Effector memory CD4-positive, alpha-beta T cell (primary cell): ENCODE measurements at places on chromosomes 1 and 21.

- DNase-seq: no peak
Observed at GRCh38 chr1:37628026-37628556, 6.6 kb downstream of the RSPO1 start.

- DNase-seq: peak; percentile 53
Observed at GRCh38 chr1:17419626-17420328, 19.7 kb downstream of the RCC2 start.

DNA sequence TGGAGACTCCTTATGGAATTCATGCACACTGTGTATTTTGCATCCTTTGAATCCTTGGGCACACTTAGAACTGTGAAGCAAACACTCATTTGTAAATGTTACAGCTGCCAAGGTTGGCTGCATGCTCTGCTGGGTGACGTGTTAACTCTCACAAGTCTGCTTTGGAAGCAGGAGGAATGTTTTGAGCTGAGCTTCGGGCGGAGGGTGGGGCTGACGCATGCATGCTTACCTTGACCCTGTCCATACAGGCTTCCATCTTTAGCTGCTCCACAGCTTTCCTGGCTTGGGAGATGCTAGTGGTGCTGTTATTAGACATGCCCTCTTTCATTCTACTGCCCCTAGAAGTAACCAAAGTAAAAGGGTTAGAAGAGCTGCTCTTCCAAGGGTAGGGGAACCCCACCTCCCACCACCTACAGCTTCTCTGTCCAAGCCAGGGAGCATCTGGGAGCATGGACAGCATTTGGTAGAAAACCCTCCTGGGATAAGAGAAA lies 66.0 kb downstream of the GNG4 start:
- DNase-seq: no peak

DNA sequence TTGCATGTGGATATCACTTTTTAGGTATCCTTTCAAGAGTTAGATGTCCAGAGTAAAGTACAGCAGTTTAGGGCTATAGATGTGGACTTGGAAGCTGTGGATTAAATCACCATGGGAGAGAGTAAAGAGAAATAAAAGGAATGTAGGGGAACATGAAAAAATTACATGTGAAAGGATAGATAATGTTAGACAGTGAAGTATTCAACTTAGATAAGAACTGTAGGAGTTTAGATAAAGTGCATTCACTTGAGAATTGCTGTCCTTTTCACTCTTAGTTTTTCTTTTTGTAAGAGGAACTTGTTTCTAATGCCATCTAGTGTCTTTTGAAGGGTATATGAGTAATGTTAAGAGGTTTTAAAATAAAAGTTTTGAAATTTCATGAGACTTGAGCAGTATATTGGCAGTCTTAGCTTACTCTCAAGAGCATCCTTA lies 40.1 kb downstream of the MAST2 start:
- no peak for DNase-seq

DNA sequence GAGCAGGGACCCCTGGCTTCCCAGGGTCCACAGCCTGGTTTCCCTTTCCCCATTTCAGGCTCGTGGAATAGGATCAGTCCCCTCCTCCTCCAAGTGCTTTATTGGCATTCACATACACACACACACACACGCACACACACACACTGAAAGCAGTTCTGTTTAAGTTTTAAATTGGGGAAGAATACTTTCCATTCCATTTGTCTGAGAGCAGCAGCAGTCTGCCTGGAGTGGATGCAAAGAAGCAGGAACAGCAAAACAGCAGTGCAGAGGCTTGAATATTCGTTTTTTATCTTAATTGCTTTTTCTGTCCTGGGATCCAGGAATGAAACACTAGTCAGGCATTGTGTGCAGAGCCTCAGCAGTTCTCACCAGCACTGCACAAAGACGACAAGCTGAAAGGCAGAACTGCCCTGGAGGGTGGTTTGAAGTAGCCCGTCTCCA lies 7.1 kb downstream of the CYB561D1 start:
- DNase-seq: no peak

- DNase-seq: no peak
Observed at GRCh38 chr1:157115429-157115838, 15.8 kb upstream of the ETV3L start.

- no peak for DNase-seq
Observed at GRCh38 chr1:58818075-58818474, 34.2 kb upstream of the JUN start.

DNA sequence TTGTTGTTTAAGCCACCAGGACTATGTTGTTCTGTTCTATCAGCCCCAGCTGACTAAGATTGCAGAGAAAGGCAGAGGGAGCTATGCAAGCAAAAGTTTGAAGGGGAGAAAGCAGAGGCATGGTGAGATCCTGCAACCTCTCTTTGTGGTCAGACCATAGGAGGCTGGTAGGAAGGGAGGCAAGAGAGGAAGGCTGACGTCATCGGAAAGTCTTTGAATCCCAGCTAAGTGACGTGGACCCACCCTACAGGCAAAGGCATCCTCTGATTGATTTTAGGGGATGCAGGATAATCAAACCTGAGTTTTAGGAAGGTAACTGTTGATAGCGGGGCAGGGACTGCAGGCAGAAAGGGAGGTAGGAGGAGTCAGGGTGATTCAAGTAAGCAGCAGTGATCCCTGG lies 23.3 kb upstream of the TNNI1 start:
- DNase-seq: no peak

DNA sequence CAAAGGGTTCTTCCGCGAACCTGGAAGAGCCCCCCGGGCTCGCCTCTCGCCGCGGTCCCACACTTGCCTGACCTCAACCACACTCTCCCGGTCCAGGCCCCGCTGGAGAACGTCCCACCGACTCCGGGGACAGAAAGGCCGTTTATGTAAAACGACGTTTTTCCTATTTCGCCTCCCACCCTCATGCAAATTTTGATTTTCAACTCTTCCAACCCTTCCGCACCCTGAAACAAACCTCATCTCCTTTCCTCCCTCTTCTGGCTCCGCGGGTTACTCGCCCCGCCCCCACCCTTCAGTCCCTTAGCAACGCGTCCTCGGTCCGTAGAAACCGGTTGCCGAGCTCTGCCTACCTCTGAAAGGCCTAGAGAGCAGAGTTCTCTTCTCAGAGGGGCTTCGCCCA lies at the start of gene C1orf141:
TSS of gene C1orf141 (minus strand) at position 276 of the 400 bp plus-strand sequence. CDS start 7,730 bp downstream, outside the sequence.
- no peak for DNase-seq

DNA sequence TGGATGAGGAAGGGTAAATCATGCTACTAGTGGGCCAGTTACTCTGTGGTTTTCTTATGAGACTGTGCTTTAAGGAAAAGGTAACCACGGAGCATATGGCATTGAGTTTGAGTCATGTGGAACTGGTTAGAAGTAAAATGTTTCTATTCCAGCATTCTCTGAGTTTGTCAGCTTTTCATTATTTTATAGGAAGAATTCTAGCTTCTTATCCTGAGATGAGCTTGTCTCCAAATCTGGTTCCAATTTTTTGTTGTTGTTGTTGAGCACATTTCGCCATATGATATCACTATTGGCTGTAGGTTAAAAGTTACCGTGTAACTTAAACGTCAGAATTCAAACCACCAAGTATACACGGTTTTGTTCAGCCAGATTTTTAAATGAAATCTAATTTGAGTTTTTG lies 69.9 kb downstream of the ATF6 start:
- DNase-seq: no peak

GRCh38 chr1:37479255-37480124 lies 5.1 kb downstream of the ZC3H12A start:
- peak; percentile 88 for DNase-seq

DNA sequence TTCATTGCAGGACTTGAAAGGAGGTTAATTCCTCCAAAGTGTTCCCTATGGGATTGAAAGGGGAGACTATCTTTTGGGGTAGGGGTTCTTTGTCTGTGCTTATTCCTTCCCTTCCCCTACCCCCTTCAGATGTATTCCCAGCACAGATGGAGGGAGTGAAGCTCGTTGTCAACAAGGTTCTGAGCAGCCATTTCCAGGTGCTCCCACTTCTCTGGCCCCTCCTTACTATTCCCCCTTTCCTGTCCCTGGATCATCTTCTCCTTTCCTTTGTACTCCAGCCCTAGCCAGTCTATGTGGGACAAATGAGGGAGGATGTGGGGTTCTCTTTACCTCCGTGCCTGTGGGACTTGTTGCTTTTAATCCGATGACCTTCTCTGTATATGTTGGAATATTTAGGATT lies 899 bp downstream of the TOMM40L start:
- no peak for DNase-seq

DNA sequence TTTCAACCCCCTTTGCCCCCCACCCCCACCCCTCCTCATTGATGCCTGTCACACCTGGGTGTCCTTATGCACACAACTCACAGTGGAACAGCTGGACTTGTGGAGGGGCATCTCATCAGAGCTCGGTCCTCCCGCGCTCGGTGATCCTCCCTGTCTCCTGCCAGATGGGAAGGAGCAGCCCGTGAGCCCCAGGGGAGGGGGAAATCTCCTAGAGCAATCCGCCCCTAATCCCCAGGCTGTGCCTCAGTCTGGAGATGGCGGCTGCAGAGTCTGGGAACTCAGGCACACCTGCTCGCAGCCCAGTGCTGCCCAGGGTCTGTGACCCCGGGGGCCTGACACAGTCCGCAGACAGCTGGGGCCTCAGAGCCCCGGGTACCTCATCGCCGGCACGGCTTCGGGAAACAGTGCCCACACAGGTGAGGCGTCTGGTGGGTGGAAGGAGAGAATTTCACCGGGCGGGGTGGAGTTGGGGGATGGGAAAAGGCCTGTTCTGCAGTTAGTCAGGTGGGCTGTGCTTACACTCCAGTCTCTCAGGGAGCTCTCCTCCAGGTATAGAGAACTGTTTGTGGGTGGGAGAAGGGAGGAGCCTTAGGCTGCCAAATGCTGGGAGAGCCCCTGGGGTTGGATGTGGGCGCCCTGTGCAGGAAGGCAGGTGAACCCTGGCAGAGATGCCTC lies 29.3 kb downstream of the TMCC2 start:
- DNase-seq: no peak

GRCh38 chr1:159067699-159068621 lies 8.6 kb downstream of the AIM2 start:
- DNase-seq: no peak

- DNase-seq: no peak
Observed at GRCh38 chr1:67735806-67736627, 51.0 kb downstream of the GADD45A start.

DNA sequence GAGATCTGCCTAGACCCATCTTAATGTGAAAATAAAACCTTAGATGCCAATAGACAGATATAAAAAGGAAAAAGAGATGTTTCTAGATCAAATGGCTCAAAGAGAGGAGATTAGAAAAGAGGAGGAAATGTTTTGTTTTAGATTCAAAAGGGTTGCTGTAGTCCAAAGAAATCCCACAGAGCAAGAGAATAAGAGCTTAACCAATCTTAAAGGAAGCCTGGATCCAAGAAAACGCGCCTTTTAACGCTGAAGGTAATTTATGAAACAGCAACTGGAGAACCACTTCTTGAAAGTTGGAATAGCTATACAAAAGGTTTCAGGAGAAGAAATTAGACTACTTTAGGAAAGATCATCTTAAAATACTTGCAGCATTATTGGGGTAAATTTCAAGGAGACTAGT lies 298.8 kb downstream of the BRINP2 start:
- DNase-seq: no peak

DNA sequence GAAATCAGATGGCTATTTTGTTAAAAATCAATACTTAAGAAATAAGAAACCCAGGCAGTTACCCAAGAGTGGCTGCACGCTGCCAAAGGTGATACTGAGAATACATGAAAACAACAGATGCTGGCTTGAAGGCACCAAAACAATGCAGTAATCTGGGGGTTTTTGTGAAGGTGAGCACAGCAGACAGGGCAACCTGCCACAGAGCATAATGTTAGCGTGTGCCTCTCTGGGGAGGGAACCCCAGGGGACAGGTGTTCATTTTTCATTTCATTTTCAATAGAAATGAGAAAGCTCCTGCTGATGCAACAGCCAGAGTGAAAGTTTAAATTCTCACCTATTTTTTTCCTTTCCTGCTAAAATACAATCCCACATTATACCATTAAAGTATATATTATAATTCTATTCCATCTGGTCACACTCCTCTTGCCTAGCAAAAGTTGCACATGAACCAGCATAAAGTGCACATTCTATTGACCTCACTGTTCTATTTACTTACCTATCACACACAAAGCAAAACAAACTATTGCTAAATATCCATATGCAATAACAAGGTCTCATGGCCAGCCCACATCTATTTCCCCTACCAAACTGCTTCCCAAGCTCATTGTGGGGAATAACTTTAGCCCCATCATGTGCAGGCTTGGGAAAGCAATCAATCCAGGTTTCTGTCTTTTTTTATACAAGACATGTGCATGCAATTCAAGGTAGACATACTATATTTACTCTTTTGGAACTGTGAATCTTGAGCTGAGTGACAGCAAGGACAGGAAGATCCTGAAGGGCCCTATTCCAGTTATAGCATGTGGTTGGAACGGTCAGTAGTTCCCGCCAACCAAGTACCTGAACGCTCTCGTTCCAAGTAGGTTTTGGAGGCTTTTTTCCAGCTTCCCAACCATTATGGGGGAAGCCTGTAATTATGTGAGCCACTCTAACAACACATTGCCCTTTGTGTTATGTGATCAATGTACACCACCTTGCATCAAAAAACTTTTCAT lies 173.6 kb downstream of the RERE start:
- no peak for DNase-seq

- no peak for DNase-seq
Observed at GRCh38 chr21:31287201-31287600, 56.9 kb downstream of the TIAM1 start.

DNA sequence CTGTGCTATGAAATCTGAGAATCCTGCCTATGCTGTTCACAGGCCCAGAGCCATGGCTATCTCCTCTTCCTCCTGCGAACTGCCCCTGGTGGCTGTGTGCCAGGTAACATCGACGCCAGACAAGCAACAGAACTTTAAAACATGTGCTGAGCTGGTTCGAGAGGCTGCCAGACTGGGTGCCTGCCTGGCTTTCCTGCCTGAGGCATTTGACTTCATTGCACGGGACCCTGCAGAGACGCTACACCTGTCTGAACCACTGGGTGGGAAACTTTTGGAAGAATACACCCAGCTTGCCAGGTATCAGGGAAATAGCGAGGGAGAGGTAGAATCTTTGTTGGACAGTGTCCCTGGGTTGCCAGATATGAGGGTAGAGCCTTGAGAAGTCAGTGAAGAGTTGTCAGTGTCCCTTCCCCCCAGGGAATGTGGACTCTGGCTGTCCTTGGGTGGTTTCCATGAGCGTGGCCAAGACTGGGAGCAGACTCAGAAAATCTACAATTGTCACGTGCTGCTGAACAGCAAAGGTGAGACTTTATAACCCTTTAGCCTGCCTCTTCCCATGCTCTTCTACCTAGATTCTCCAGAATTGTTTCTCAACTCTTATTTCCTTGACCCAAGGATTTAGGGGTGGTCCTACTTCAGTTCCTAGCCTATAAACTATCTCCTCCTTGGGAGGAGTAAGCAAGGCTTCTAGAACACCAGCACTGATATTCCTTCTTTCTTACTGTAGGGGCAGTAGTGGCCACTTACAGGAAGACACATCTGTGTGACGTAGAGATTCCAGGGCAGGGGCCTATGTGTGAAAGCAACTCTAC lies 1.4 kb downstream of the NIT1 start:
- peak; percentile 42 for DNase-seq
